CD4-positive, alpha-beta T cell treated with Interleukin-10 for 1 hour (primary cell): ENCODE measurements at places on chromosomes 13 and 19.

- DNase-seq, result peak; percentile 64
These were observed at the start of gene HCST for GRCh38 chr19:35901854-35902661. Gene HCST (plus strand): TSS chr19:35902529. CDS start chr19:35902594, 65 bp downstream.

DNA sequence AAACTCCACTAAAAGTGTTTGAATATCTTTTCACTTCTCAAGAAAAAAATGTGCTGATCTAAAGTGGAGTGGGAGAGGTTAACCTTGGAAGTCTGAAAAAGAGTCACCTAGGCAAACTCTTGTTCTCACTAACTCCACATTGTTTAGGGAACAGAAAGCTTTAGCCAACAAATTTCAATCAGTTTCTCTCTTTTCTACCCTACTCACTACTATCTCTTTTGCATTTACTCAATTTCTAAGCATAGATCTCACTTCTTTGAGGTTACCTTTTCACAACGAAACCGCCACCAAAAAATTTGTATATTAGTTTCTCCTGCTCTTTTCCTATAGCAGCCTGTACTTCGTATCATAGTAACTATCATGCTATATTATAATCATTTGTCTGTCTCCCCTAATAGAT, 6.3 kb downstream of the NHLRC3 start:
- no peak for DNase-seq

DNA sequence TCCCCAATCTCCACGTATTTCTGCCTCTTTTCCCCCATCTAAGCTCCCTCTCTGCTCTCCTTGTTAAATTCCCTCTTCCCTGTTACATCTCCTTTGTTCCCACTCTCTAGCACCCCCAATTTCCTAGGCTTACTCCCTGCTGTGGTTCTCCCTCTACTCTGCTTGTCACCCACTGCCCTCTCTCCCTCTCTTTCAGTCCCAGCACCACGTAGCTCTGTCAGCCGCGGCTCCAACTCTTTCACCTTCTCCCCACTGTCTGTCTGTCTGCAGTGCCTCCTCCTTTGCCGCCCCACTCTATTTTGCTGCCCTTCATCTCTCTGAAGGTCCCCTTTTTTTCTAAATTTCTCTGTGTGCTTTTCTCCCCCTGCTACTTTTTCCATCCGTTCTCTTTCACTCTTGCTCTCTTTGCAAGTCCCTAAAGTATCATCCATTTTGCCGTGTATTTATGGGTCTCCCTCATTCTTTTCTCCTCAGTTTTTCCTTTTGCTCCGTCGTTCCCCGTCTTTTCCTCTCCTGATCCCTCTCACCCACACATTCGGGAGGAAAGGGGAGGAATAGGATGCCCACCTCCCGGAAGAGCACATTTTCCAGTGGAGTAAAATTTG, 937 bp downstream of the ZNF841 start:
- DNase-seq, result no peak

DNA sequence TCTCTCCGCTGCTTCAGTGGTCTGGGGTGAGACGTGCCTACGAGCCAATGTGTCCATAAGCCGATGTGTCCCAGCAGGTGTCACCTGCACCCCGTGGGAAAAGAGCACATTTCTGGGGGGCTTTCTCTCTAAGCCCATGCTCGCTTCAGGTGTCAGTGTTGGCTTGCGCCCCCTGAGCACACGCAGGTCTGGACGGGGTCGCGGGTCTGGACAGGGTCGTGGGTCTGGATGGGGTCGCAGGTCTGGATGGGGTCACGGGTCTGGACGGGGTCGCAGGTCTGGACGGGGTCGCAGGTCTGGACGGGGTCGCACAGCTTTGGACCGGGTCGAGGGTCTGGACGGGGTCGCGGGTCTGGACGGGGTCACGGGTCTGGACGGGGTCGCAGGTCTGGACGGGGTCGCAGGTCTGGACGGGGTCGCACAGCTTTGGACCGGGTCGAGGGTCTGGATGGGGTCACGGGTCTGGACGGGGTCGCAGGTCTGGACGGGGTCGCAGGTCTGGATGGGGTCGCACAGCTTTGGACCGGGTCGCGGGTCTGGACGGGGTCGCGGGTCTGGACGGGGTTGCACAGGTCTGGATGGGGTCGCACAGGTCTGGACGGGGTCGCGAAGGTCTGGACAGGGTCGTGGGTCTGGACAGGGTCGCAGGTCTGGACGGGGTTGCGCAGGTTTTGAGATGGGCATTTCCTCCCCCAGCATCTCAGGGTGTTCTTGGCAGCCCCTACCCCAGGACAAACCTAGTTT, 24.5 kb upstream of the TFDP1 start:
- DNase-seq, result no peak

DNA sequence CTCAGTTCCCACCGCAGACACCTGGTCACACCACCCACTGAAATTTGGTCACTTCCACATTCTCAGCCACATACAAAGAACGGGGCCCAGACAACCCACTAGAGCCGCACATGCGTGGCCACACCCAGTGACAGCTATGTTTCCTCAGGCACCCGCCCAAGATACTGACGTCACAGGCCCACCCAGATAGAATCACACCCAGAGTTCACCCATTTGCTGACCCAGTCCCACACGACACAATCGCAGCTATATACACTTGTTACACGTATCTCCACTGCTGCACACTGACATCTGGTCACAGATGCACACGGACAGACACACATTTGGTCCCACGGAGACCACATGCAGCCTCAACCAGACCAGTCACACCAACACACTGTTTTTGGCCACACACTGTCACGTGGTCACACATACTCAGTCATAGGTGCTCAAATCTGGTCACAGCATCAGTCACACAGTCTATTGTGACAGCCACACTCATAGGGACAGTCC, 2.9 kb downstream of the NUMBL start:
- DNase-seq, result peak; percentile 56

GRCh38 chr13:78299832-78300623, 303.3 kb downstream of the POU4F1 start:
- no peak for DNase-seq

GRCh38 chr19:6744381-6745301, 5.2 kb downstream of the TRIP10 start:
- DNase-seq, result no peak

GRCh38 chr13:36288794-36289391, 8.7 kb downstream of the CCDC169 start:
- DNase-seq, result no peak

GRCh38 chr13:104936304-104936703, 1599.2 kb downstream of the EFNB2 start:
- DNase-seq, result no peak

DNA sequence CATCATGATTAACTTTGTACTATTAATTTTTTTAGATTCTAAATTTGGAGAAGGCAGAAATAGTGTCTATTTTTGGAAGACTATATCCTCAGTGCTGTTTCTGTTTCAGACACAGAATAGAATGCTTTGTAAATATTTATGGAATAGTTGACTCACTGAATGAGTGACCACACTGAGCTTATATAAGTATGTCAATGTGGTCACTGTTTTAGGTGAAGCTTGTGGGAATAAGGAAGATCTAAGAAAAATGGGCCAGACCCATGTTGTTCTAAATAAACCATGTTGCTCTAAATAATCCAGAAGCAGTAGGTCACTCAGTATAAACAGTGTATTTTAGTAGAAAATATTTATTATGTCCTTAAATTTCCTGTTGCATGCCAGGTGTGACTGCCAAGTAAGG, 45.5 kb upstream of the DACH1 start:
- no peak for DNase-seq

- no peak for DNase-seq
These were observed 157.5 kb upstream of the SPRY2 start for GRCh38 chr13:80498433-80498832.

- no peak for DNase-seq
These were observed 42.0 kb downstream of the CYSLTR2 start for GRCh38 chr13:48695776-48696175.

- no peak for DNase-seq
These were observed 36.6 kb downstream of the FOXO1 start for GRCh38 chr13:40629678-40630384.

DNA sequence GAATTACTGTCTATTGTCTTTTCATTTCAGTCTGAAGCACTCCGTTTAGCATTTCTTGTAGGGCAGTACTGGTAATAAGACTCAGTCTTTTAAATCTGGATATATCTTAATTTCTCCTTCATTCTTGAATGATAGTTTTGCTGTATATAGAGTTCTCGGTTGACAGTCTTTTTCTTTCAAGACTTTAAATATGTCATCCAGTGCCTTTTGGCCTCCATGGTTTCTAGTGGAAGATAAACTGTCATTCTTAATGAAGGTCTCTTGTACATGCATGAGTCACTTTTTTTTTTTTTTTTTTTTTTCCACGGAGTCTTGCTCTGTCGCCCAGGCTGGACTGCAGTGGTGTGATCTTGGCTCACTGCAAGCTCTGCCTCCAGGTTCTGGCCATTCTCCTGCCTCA, 27.2 kb upstream of the ZDHHC20 start:
- no peak for DNase-seq

GRCh38 chr13:51816604-51817249, 12.8 kb upstream of the DHRS12 start:
- DNase-seq, result no peak

GRCh38 chr19:12034198-12034597, 1.3 kb downstream of the ZNF433 start:
- no peak for DNase-seq

DNA sequence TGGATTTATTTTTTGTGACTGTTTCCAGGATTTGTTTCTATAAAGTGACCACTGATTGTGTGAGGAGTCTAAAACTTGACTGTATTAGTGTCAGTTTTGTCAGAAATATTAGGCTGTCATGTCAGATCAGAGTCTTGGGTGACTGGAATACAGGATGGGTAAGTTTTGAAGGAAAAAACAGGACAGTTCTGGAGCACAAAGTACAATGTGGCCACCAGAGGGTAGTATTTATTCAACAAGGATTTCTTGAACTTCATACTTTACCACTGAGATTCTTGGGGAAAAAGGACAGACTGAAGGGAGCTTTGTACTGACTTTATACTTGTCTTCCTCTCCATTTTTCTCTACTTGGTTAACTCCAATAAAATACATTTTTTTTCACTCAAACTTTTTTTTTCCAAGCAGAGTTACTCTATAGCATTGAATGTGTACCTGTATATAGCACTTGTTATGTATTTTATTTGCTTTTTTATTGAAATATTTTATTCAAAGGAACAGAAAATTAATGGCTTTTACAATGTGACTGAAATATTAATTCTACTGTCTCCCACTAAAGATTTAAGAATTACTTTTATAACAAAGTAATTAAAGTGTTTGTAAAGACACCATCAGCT, 51.1 kb downstream of the LMO7 start:
- DNase-seq, result no peak

DNA sequence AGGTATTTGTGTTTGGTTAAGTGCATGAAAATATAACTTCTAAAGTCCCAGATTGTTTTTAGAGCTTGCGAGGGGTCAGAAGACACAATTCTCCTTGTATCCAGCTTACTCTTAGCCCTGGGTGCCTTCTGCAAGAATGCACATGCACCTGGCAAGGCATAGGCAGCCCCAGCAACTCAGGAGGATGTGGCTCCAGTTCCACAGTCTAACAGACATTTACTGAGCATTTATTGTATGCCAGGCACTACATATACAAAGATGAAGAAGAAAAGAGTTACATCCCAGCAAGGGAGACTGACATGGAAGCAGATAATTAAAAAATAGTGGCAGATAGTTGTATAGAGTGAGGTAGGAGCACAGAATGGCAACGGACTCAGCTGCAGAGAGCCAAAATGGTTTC, 101.1 kb upstream of the FRY start:
- DNase-seq, result no peak

DNA sequence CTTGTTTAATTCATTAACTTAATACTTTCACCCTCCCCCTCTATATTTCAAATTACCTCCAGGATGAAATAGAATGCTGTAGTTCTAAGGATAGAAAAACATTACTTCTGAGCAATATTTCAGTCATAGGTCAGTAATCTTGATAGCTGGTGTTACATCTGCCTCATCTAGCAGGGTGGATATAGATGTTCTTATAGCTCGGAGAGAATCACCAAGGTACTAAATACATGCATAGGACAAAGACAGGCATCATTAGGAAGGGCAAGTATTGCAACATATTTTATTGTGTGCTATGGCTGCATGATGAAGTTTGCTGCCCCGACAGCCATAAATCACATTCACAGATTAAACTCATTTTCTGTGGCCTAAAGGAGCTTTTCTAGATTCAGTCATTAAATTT, 601.0 kb downstream of the FGF9 start:
- DNase-seq, result no peak

GRCh38 chr13:51590971-51591627, 6.8 kb downstream of the WDFY2 start:
- no peak for DNase-seq

DNA sequence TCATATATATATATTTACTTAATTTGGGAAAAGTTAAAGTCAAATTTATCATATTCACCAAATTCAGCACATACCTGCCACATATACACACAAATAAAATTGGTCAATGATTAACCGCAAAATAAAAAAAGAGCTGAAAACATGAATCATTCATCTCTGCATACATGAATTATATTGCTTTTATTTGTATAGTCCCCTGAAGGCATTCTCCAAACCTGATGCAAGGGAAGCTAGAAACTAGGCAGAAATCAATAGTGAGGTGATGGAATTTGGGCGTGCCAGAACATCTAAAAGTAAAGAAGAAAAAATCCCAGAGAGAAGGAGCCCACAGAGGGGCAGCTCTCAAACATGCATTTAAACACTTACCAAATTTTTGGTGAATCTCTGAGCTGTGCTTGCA, 60.1 kb downstream of the UFM1 start:
- no peak for DNase-seq

- DNase-seq, result peak; percentile 64
These were observed 146.5 kb downstream of the PCCA start for GRCh38 chr13:100235311-100235901.

- no peak for DNase-seq
These were observed 16.1 kb upstream of the GALP start for GRCh38 chr19:56159622-56160271.

DNA sequence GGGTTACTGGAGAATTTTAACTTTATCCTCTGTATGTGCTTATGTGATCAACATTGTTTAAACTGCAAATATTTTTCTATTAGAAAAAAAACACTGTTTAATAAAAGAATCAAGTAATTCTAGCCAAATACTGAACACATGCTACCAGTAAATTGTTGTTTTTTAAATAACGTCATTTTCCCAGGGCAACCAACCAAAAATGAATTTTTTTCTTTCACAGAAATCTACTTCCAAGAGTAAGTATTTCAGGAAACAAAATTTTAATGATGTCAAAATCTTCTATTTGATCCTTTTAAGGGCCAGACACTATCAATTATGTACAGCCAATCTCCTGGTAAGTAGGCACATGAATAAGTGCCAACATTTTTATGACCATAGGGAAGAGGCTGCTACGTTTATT, 57.1 kb downstream of the TUBGCP3 start:
- DNase-seq, result no peak
